ENCODE measurements at places on chromosomes 5 and 9.

GRCh38 chr5:134992148-134992547 lies 24.4 kb downstream of the CATSPER3 start:
- DNase-seq: no peak

DNA sequence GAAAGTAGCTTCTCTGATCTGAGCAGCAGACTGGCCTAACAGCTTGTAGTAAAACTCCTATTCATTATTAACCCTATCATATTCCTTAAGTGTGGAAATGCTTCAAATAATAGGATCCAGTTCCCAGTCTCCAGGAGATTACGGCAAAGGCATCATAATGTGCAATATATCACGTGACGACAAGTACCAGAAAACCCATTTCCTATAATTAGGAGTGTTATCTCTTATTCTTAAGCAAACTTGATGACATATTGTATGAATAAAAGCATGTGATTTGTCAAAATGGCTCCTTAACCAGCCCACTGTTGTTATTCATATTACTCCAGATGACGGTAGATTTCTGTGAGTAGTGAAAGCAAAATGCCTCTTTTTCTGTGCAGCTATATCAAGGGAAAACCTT lies 2.9 kb downstream of the SV2C start:
- no peak for DNase-seq

GRCh38 chr5:163445345-163445744 lies 8.0 kb downstream of the CCNG1 start:
- DNase-seq: no peak

DNA sequence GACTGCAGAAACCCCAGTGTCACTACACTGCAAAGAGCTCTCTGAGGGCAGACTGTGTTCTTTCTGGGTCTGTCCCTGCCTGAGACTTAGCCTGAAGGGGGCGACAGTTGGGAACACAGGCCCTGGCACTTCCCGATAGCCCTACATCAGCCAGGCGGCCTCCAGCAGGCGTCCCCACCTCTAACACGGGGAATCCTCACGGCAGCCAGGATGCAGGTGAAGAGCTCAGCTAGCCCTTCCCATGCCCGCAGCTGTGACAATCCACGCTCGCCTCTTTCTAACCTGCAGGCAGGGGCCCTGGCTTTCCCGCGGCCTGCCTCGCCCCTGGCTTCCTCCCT lies 5.9 kb downstream of the MED22 start:
- DNase-seq: no peak

- peak; percentile 28 for DNase-seq
These were observed 1.9 kb upstream of the FST start for GRCh38 chr5:53478411-53479044.

DNA sequence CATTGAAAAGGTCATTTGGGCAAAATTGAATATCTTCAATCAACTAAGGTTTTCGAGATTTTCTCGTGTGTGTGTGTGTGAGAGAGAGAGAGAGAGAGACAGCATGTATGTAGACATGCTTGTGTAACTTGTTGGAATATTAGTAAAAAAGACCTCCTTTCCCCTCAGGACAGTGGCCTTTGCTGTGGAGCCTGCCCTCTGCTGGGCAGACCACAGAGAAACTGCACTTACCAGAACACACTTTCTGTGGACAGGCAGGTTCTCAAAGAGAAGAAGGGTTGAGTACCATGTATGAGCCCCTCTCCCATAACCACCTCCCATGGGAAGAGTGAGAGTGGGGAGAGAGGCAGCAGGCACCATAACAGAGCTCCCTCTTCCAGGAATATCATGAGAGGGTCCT lies 45.6 kb downstream of the CFAP90 start:
- no peak for DNase-seq

Data from brain microvascular endothelial cell (primary cell).